NCI-H2171 (cell line): ENCODE measurements at places on chromosomes 6 and 20.

GRCh38 chr6:99064834-99065233, 117.1 kb upstream of the FBXL4 start:
- DNase-seq, result no peak

DNA sequence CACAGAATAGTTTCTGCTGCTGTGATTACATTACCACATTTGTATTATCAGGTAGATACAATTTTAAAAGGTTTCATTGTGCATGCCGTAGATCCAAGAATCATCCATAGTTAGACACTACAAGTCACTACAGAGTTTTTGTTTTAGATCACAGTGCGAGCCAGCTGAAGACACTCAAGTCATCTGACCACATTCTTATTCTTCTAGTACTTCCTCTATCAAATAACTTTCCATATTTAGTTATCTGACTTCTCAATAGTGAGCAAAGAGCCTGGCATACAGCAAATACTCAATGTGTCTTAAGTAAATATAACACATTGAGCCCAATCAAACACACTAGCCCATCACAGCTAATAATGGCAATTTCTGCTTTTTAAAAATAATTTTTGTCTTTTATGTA, 195.4 kb downstream of the ASCC3 start:
- no peak for DNase-seq

- DNase-seq, result peak; percentile 21
Observed at GRCh38 chr6:70221025-70221714, 81.7 kb downstream of the COL9A1 start.

DNA sequence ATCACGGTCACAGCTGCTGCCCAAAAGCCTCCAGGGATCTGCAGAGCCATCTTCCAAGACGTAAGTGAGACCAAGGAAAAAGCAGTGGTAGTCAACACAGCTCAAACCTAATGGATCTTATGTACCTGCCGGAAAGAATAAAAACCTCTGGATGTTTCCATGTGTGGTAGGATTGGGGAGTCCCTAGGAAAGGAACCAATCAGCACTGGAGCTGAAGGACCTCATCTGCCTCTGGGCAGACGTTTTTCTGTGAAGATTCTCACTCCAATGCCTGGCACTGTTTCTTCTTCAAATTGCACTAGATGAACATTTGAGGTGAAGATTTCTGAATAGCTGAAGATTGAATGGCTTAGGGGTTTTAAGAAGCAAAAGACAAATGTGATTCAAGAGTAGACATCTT, at the start of gene HLA-DQB2:
TSS of gene HLA-DQB2 (minus strand) at position 112 of the 400 bp plus-strand sequence. CDS start at position 50, 62 bp downstream.
- DNase-seq, result no peak

DNA sequence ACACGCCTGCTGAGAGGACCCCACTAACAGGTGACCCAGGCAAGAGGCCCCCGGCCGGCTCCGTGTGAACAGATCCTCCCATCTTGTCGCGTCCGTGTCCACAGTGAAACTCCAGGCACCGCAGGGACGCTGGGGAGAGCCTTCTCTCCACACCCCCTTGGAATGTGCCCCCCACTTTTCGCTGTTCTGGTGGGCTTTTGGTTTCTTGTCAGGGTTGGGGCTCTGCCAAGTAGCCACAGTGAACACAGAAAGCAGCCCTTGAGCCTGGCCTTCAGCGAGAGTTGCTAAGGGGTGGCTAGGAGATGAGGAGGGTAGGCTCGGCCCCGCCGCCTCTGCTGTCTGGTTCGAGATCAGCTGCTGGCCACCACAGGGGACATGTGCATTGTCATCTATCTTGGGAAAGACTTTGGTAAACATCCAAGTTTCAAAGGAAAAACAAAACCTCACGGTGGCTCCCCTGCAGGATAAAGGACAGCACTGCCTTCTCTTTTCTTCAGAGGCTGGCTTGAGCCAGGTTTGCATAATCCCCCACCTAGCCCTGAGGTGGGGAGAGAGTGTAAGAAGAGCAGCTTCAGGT, 22.7 kb downstream of the SYNDIG1 start:
- DNase-seq, result no peak

DNA sequence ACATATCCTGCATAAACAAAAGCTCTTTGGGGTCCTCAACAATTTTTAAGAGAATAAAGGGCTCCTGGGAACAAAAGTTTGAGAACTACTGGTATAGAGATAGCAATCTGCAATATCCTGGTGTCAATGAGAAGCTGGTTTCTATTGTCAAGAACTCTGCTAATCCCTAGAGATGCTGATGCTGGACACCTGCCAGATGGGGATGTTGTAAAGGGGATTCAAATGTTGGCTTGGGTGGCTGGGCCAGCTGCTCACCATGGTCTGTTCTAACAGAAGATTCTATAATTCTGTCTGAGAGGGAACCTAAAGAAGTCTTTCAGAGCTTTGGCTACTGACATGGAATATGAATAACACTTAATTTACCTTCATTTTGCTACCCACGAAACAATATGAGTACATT, 137.8 kb downstream of the BTBD9 start:
- peak; percentile 74 for DNase-seq

DNA sequence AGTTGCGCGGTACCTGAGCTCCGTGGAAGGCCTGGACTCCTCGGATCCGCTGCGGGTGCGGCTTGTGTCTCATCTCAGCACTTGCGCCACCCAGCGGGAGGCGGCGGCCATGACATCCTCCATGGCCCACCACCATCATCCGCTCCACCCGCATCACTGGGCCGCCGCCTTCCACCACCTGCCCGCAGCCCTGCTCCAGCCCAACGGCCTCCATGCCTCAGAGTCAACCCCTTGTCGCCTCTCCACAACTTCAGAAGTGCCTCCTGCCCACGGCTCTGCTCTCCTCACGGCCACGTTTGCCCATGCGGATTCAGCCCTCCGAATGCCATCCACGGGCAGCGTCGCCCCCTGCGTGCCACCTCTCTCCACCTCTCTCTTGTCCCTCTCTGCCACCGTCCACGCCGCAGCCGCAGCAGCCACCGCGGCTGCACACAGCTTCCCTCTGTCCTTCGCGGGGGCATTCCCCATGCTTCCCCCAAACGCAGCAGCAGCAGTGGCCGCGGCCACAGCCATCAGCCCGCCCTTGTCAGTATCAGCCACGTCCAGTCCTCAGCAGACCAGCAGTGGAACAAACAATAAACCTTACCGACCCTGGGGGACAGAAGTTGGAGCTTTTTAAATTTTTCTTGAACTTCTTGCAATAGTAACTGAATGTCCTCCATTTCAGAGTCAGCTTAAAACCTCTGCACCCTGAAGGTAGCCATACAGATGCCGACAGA, 9.9 kb downstream of the HEY2 start:
- DNase-seq, result no peak

GRCh38 chr20:62292108-62292507, 10.7 kb upstream of the ADRM1 start:
- no peak for DNase-seq

- peak; percentile 98 for DNase-seq
Observed at GRCh38 chr20:38434770-38435554, at the start of gene SNHG17. SNHG17 (minus strand) TSS chr20:38435328.

- DNase-seq, result peak; percentile 84
Observed at GRCh38 chr6:52594221-52594620, 17.4 kb upstream of the TRAM2 start.

GRCh38 chr6:3259491-3259958, 778 bp downstream of the PSMG4 start:
- peak; percentile 44 for DNase-seq

- DNase-seq, result no peak
Observed at GRCh38 chr20:62740286-62741141, 31.9 kb downstream of the NTSR1 start.

- DNase-seq, result no peak
Observed at GRCh38 chr20:10647471-10647870, 26.3 kb downstream of the JAG1 start.

GRCh38 chr6:127342946-127343808, at the start of gene ECHDC1:
ECHDC1 (minus strand) TSS chr6:127343609; CDS start chr6:127331028, 12,581 bp downstream.
- DNase-seq, result peak; percentile 74

DNA sequence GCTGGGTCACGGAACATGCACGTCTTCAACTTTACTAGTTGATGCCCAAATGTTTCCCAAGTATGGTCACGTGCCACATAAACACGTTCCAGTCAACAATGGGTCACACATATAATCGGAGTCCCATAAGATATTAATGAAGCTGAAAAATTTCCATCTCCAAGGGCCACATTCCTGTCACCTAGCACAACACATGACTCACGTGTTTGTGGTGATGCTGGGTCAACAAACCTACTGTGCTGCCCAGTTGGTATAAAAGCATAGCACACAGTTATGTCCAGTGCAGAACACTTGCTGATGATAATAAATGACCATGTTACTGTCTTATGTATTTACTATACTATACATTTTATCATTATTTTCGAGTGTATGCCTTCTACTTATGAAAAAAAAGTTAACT, 68.0 kb upstream of the INSM1 start:
- DNase-seq, result no peak

- DNase-seq, result no peak
Observed at GRCh38 chr6:17679726-17680125, 27.0 kb downstream of the NUP153 start.

DNA sequence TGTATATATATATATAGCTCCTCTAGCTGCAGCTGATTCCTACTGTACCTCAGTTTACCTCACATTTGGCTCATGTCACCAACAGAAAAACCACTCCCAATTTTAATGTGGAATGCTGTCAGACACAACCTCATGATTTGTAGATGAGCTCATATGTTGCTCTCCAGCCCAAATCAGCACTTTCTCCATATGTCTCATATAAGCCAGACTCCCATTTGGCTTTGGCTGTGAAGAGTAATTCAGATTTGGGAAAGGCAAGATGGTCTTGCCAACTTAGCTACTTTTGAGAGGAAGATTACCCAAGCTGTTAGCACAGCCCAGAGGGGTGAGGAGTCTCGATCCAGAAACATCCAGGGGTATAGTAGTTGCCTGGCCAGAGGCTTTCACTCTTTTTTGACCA, 342.2 kb upstream of the NT5E start:
- DNase-seq, result no peak

- no peak for DNase-seq
Observed at GRCh38 chr6:107228754-107229153, 113.4 kb upstream of the BEND3 start.

- DNase-seq, result no peak
Observed at GRCh38 chr6:160678744-160679401, 14.8 kb upstream of the LPA start.

DNA sequence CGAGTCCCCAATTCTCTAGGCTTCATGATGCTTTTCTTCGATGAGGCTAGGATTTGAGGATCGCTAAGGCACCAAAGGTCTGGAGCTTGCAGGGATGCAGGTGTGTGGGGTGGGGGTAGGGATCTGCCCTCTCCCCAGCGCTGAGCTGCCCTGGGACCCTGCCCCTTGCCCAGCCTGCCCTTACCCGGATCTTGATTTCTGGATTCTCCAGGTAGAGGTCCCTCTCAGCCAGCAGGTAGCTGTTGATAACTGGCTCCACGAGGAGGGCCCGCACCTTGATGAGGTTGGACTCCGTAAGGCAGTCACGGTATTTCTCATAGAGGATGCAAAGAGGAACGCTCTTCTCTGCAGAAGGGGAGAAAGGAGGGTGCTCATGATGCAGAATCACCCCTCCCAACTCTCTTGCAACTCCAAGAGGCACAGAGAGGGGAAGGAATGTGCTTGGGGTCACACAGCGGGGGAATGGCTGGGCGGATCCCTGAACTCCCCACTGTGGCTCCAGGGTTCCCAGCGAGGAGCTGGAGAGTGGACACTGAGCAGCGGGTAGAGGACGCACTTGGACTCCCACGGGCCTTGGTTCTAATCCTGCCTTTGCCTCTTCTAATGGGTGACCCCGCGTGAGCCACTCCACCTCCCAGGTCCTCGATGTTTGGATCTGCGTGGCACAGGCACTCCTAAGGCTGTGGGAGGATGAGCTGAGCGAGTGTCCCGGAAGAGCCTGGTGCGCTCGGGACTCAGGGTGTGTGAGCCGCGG, 32.7 kb downstream of the TGM2 start:
- DNase-seq, result no peak

DNA sequence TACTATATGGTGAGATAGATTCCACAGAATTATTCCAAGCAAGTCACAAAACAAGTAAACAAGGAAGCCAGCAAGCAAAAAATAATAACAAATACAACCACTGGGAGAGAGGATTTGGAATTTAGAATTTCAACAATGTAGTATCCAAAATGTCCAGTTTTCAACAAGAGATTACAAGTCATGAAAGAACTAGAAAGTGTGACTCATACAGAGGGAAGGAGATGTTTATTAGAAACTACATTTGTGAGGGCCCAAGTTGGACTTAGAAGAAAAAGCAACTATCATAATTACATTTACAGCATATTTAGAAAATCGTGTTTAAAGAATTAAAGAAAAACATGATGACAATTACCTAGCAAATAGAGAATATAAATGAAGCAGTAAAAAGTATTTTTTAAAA, 494.6 kb upstream of the ID4 start:
- DNase-seq, result no peak

GRCh38 chr6:158786645-158787304, 32.4 kb downstream of the EZR start:
- DNase-seq, result no peak

- no peak for DNase-seq
Observed at GRCh38 chr6:34695729-34696188, 808 bp downstream of the ILRUN start.

DNA sequence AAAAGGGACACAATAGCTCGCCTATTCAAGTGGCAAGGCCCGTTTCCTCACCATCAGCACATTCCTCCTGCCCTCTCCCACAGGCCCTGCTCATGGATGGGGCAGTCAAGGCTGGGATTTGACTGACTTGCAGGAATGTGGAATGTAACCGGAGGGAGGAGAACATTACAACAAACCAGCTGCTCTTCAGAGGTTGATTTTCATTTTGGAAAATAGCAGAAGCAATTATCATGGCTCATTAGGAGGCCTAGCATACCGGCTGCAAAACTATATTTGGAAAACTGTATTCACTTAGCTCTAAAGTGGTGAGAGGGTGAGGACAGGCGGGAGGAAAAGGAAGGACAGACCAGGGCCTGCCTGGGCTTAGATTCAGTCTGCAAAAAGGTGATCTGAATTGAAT, 283.7 kb downstream of the CD83 start:
- no peak for DNase-seq

DNA sequence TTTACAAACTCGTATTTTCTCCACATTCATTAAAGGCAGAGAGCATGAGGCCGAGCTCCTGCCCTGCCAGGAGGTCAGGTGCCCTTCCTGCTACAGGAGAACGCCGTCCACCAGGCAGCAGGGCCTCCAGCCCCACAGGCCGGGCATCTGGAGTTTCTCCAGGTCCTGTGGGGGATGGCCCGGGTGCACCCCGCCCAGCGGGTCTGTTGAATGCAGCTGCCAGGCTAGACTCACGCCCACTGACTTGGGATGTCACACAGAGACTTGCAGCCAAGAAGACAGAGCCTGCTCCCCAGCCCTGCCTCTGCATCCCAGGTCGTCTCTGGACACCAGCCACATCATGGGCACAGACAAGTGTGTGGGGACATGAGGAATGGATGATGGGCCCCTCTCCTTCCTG, 376.4 kb downstream of the CDH4 start:
- no peak for DNase-seq

- DNase-seq, result no peak
Observed at GRCh38 chr6:35077713-35078105, 63.4 kb downstream of the TCP11 start.

GRCh38 chr20:20130399-20130798, 78.1 kb downstream of the CFAP61 start:
- peak; percentile 93 for DNase-seq

- peak; percentile 66 for DNase-seq
Observed at GRCh38 chr20:380763-381580, 412 bp downstream of the TRIB3 start.
